ENCODE measurements at places on chromosomes 2 and 18.

DNA sequence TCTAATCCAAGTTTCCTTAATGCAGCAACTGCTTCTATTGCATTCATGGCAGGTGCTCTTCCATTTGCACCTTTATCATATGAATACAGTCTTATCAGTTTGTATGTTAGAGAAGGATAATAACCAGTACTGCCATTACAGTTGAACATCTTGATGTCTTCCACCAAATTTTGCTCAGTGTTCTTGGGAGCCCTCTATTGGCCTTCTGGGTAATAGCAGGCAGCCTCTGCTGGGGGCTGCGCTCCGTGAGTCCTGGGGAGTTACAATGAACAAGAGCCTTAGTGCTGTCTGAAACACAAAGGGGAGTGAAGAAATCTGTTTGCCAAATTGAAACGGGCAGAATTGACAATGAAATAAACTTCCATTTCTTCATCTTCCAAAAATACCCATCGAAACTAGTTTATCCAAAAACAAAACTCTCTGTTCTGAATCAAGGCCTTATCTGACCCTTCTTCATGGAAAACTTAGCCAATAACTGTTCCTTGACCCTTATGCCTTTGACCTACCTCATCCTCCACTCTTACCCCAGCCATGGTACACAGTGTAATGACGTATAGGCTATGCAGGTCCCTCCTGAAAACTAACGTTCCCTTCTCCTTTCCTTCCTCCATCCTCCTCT is 79.9 kb downstream of the ALK start:
- DNase-seq: no peak

- DNase-seq: no peak
Measured at GRCh38 chr2:181485638-181485946, 28.4 kb downstream of the ITGA4 start.

- DNase-seq: no peak
Measured at GRCh38 chr2:62660582-62661262, 44.8 kb upstream of the EHBP1 start.

GRCh38 chr2:144130551-144130950 is 389.4 kb downstream of the ZEB2 start:
- no peak for DNase-seq

DNA sequence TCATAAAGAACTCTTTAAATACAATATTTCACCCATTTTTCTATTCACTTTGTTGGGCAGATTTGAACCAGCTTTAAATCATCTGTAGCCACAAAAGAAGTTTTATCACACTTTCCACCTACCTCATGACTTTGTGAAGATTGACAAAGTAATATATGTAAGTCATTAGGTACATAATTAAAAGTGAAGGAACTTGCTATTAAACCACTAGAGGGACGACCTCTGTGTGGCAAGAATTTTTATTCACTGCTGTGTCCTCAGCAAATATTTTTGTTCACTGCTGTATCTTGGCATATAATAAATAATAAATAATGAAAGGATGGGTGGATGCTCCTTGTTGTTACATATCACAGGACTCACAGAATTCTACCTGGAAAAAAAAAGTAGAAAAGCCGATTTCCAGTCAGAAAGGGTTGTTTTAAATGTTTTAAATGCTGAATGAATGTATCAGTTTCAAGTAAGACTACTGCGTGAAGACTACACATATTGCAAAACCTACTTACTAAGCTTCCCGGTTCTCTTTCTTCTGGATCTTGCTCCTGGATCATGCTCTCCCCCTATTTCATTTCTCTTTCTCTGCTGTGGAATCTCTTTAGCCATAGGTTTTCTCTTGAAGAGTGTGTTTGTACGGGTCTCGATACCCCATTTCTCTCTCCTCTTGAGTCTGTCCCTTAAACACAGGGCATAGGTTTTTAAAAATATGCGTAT is 44.8 kb downstream of the KCMF1 start:
- no peak for DNase-seq

GRCh38 chr2:16255120-16255519 is 314.8 kb downstream of the MYCN start:
- no peak for DNase-seq

GRCh38 chr2:99605036-99605435 is 115.2 kb upstream of the REV1 start:
- no peak for DNase-seq

DNA sequence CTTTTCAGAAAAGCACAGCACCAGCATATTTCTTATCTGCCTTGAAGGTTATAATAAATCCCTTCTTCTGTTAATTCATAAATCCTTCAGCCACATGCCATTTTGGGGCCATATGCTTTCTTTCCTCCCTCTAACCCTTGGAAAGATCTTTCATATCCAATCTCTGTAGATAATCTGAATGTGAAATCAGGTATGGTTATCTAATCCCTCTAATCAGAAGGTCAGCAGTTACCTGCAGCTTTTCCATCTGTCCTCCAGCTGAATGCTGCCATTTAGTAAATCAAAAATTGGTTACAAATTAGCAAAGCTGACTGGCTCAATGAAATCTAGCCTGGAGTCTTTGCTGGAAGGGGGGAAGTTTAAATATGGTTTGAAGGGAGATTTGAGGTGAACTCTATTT is 230.5 kb downstream of the PIK3C3 start:
- no peak for DNase-seq

- no peak for DNase-seq
Measured at GRCh38 chr2:73089270-73090030, 17.9 kb upstream of the SFXN5 start.

- no peak for DNase-seq
Measured at GRCh38 chr2:204503869-204504268, 41.4 kb upstream of the PARD3B start.

- DNase-seq: no peak
Measured at GRCh38 chr2:235129850-235130249, 178.0 kb downstream of the SH3BP4 start.

DNA sequence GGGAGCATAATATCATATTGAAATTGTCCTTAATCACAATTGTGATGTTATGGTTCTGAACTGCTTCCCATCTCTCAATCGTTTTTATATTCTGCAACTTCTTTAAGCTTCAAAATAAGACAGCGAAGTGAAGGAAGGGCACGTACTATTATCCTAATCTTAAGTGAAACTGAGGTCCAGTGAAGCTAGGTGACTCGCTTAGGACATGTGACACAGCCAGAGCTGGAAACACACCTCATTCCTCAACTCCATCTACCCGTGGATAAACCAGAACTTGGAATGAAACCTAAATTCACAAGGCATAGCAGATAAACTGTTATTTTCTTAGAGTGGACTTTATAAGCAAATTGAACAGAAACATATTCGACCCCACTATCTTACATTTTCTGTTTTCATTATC is 191.2 kb upstream of the PXDN start:
- DNase-seq: no peak

DNA sequence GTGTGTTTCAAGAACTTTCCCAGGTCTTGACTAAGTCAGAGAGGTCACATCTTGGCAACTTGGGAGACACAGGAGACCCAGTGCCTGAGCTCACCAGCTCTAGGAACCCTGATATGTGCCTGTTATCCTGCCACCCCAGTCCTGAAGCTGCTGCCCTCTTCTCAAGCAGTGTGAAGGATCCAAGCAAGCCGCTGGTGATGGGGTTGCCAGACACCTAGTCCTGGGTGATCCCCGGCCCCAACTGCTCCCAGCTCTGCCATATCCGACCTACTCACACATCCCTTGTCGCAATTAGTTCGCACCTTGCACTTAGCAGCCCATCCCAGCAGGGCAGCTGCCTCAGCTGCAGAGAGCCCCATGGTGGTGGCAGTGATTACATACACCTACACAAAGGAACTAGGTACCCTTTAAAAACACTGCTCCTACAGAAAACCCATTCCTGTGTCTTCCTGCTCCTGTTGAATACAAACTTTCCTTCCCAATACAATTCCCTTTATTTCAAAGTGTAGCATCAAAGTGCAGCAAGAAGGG is 247.2 kb upstream of the RAB12 start:
- no peak for DNase-seq

GRCh38 chr2:195318440-195319111 is 338.4 kb upstream of the SLC39A10 start:
- no peak for DNase-seq

DNA sequence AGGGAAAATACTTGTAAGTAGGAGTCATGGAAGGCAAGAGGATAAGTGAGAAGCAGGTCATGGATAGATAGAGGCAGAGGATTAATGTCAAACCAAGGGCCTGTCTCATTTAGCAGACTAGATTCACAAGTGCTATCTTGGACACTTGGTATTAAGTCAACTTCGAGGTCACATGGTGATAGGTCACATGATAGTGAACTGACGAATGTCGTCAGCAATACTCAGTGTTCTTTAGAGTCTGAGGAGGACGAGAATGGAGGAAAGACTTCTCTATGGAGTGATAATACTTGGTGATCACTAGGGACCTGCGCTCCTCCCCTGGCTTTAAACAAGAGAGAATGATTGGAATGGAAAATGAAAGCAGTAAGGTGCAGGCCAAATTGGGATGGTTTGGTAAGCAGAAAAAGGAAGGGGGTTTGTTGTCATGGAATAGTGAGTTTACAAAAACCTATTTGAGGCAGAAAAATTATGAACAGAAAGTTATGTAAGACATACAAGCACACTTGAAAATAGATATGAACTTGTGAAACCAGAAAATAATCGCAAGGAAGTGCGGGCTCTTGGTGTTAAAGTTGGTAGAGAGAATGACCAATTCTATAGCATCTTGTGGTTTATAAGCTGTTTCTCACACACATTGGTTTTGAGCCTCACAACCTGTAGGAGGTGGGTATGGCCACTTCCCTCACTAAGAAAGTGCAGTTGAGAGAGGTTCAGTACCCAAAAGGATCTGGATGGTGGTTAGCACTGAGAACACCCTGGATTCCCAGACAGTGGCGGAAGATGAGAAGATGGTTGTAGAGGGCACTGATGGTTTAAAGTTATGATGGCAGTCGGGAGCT is 141.5 kb downstream of the WDSUB1 start:
- DNase-seq: no peak

GRCh38 chr2:230905448-230906421 is 19.3 kb downstream of the GPR55 start:
- peak; percentile 51 for DNase-seq

DNA sequence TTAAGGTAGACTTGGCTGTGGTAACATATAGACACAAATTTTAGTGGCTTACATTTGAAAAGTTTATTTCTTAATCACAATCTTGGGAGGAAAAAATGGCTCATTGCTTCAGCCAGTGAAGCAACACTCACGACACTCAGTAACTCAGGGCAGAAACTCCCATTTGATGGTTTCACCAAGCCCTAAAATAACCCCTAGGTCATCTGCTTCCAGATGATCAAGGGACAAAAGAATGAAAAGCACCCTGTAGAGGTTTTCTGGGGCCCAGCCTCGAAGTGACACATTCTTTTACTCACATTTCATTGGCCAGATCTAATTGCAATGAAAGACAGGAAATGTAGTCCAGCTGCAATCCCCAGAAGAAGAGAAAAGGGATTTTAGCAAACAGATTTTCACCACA is 275.9 kb downstream of the TMX3 start:
- DNase-seq: no peak

- DNase-seq: no peak
Measured at GRCh38 chr2:27186613-27187345, 25.1 kb upstream of the ATRAID start.

DNA sequence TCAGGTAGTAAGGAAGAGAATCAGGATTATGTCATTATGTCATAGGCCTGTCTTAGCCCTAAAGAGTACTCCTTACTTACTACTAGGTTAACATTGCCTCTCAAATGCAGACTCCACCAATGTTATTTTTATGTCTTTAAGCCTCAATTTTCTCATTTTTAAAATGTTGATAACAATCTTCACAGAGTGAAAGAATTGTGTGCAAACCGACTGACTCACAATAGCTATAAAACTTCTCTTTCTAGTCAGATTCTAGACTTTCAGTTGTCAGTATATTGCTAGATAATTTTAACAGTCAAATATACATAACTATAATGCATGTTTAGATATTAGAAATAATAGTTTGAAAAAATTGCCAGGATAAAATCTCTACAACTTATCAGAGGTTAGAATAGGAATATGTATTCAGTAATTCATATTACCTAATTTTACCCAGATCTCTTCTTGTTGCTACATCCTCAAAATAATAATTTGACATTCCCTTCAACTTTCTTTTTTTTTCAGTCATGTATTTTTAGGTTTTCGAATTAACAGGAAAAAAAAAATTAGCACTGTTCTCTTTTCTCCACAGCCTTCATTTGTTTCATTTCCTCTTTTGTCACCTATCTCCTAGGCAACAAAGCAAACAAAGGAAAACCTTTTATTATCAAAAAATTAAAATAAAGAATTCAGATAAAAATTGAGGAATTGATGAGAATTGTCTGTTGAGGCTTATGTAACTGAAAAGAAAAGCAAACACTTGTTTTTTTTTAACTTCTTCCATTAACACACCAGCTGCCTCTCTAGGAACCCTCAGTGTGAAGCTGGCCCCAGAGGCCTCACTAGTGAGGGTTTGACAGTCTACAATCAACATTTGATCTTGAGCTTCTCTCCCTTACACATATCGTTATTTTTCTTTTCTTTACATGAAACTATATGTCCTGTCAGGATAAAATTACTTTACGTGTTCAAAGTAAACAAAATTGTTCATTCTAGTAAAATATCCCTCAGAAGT is 279.0 kb downstream of the CALCRL start:
- no peak for DNase-seq

DNA sequence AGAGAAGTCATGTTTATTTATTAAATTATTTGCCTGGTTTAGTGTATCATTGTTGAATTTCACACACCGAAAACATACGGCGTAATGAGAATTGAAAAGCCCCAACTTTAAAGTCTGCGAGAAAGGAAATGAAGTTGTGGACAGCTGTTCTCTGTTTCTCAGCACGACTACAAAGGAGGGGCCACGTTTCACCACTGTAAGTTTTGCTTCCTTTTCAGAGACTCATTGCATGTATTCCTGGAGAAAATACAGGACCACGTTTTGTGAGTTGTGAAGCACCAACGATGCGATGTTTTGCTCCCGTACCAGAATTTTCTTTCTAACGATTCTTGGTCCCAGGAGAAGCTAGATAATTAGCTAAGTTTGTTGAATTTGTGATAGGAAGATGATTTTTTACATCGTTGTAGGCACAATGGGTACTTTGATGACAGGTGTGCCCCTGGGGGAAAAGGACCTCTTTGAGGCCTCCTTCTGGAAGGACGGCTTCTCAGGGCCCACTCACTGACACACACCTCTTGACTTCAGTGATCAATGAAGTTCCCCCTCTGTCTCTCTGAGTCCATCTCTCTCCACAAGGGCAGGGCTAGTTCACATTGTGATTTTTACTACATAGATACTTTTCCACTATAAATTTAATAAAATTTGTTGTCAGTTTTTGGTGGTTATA is 23.7 kb upstream of the ACKR3 start:
- no peak for DNase-seq

DNA sequence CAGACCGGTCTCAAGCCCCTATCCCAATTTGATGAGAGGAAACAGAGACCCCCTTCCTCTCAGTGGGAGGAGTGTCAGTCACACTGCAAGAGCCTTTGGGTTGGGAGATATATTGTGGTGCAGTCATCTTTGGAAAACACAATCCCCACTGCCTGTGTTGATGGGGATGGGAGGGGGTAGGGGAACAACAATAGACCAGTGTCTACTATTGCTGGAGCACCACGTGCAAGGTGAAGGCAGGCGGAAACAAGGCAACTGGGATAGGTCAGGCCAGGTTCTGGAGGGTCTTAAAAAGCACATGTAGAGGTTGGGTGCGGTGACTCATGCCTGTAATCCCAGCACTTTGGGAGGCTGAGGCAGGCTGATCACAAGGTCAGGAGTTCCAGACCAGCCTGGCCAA is 127.9 kb downstream of the ZFP36L2 start:
- no peak for DNase-seq

Data from activated effector memory CD4-positive, alpha-beta T cell treated with Interleukin-2 at 50 U/mL for 16 hours (primary cell).